Muscle of arm (tissue), 14 donors: ENCODE measurements at places on chromosomes 2 and 18. TPM values are rescaled to one million over a fixed set of nuclear protein-coding genes. Genes with fewer than 3 reads are reported as not detected.

Gene EFEMP1
- polyA plus RNA-seq = 74.2 TPM

DNA sequence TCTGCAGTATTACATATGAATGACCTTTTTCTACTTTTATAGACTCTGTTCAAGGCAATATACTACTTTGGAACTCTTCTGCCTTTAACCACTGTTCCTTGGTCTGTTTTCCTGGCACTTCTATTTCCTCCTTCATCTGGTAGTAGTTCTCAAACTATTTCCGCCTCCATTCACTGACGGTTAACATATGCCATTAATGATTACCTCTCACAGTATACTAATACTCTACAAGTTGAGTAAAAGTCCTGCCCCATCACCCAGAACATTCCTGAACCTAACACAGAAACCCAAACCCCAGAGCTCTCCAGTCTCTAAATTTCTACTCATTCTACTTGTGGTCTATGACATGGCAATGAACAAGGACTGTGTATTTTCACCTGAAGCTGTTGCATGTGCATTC is 4.5 kb downstream of the GFPT1 start:
- DNase-seq = no peak

GRCh38 chr18:80159713-80160636 is 50.9 kb downstream of the ADNP2 start:
- no peak for DNase-seq

GRCh38 chr2:112904883-112905282 is 6.1 kb upstream of the IL37 start:
- no peak for DNase-seq
